CD4-positive, alpha-beta T cell (primary cell): ENCODE measurements at places on chromosomes 6 and 20. TPM values are rescaled to one million over a fixed set of nuclear protein-coding genes. Genes with fewer than 3 reads are reported as not detected.

Gene SPTLC3
- 0.38 TPM for total RNA-seq

Gene PSMB9
- total RNA-seq: 38.4 TPM

Gene NKX2-4
- total RNA-seq: not detected

Gene OLIG3
- total RNA-seq: not detected

Gene EZR
- total RNA-seq: 434 TPM

Gene TXNDC5
- 4.2 TPM for total RNA-seq

Gene PTPRT
- not detected for total RNA-seq

GRCh38 chr6:136607204-136607931 is 57.1 kb upstream of the MAP7 start:
- DNase-seq: no peak

- no peak for DNase-seq
These were observed 16.3 kb downstream of the NCOA5 start for GRCh38 chr20:46073443-46073842.

DNA sequence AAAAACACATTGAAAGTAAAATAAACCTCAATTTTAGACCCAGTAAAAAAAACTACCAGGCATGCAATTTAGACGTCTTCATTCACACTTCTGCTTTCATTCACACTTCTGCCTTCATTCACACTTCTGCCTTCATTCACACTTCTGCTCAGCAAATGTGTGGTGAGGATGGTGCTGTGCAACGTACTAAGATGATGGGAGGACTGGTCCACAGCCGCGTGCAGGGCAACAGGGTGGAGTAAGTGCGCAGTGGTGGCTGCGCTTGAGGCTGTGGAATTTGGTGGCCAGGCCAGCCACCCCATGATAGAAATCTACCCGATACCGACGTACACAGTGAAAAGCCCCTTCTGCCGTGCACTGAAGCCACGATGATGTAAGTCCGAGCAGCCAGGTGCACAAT is 114.3 kb upstream of the CD93 start:
- DNase-seq: no peak

GRCh38 chr6:132144456-132144855 is 193.3 kb upstream of the CCN2 start:
- no peak for DNase-seq

DNA sequence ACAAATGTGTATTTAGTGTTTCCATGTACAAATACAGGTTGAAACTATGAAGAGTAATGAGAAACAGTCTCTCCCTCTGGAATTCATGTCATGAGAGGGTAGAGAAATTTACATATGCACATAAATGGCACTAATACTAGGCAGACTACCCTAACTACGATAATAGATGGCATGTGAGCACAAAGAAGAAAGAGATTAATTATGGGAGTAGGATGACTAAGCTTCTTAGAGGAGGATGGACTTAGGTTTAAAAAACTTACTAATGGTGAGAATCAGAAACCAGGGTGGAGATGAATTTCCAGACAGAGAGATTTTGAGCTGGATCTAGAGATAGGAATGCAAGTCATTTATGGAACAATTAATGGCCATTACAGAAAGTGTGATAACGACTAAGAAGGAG is 225.3 kb upstream of the HTR1E start:
- no peak for DNase-seq

- peak; percentile 54 for DNase-seq
These were observed 39.4 kb upstream of the ENPP4 start for GRCh38 chr6:46090115-46091079.

DNA sequence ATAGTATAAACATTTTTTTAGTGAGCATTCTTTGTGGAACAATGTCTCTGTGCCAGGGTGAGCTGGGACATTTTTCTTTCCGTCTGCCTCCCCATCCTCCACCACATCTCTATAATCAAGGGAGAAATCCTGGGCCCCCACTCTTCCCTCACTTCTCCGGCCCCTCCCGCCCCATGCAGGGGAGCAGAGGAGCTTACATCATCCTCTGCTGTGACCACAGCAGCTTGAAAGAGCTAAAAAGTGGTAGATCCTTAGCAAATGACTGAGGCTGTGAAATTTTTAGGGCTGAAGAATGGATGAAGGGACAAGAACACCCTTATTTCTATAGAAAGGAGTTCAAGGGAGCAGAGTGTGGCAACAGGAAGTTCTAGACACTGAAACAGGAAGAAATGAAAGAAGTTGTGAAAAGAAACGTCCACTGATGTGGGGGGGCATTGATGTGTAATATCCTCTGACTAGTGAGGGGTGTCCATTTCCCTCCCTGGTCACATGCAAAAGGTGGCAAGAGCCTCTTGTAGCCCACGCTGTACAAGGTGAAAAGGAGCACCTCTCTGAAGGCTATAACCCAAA is 380.3 kb upstream of the JARID2 start:
- no peak for DNase-seq

GRCh38 chr6:153503810-153504209 is 372.7 kb upstream of the RGS17 start:
- DNase-seq: no peak

DNA sequence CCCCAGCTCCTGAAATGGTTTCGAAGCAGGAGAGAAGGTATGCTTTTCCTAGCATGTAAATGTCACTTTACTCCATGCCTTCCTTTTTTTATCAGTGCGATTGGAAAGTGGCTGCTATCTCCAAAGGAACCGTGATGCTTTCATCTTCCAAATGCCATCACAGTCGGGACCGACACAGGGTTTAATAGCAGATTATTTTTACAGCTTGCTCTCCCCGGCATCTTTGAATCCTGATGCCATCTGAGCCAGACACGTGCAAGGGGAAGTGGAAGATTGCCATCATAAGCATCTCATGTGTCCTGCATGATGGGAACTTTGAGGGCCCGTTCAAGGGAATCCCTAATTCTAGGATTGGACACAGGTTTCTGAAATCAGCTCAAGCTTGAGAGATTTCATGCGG is 253.4 kb upstream of the KCNG1 start:
- no peak for DNase-seq

GRCh38 chr20:46994341-46994740 is 99.7 kb downstream of the EYA2 start:
- DNase-seq: no peak

- DNase-seq: peak; percentile 36
These were observed 286.1 kb upstream of the GJE1 start for GRCh38 chr6:141846639-141847038.

- no peak for DNase-seq
These were observed 136.0 kb downstream of the SOD2 start for GRCh38 chr6:159557031-159557430.

- no peak for DNase-seq
These were observed 13.8 kb downstream of the MRPL14 start for GRCh38 chr6:44113414-44113813.

GRCh38 chr20:53079261-53079691 is 107.1 kb downstream of the TSHZ2 start:
- no peak for DNase-seq
